Renal cortex interstitium (tissue), 15 donors: ENCODE measurements at places on chromosomes 7 and 10. TPM values are rescaled to one million over a fixed set of nuclear protein-coding genes. Genes with fewer than 3 reads are reported as not detected.

- DNase-seq = no peak
Observed at GRCh38 chr10:109306698-109307097, 616.6 kb downstream of the XPNPEP1 start.

- DNase-seq = no peak
Observed at GRCh38 chr10:103852189-103852711, 3.1 kb downstream of the SH3PXD2A start.

DNA sequence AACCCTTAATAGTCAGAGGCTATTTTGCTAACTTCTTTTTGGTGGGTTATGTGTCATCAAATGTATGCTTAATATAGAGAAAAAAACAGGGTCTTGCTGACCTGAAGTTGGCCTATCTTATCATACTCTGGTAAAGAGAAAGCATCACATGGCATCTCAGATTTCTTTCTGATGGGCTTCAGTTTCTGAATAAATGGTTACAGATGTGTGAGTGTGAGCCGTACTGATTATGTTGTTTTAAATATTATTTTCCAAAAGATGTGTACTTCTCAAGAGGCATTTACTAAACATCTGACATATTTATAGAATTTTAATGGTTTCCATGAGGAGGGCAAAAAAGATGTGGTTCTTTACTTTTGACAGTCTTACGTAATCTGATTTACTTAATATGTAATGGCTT, 28.4 kb downstream of the BBS9 start:
- DNase-seq = no peak

DNA sequence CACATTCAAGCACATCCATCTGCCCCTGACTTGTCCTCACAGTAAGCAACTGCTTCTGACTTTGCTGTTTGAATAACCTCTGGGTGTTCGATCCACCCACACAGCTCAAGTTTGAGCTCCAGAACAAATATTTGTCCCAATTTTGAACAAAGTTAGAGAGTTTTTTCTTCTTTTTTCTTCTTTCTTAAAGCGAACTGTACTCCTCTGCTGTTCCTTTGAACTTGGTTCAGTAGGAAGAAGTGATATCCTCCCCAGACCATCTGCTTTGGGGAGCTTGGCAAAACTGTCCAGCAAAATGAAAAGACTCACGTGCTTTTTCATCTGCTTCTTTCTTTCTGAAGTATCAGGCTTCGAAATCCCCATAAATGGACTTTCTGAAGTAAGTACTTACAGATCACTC, at the start of gene ITIH2:
Gene ITIH2, plus strand, starts transcription at position 177 of the 400 bp plus-strand sequence. Its CDS starts 119 bp downstream, at position 296.
- DNase-seq = no peak

FAM131B gene
- polyA plus RNA-seq = 2.7 TPM

DENND11 gene
- polyA plus RNA-seq = 25.4 TPM

DNA sequence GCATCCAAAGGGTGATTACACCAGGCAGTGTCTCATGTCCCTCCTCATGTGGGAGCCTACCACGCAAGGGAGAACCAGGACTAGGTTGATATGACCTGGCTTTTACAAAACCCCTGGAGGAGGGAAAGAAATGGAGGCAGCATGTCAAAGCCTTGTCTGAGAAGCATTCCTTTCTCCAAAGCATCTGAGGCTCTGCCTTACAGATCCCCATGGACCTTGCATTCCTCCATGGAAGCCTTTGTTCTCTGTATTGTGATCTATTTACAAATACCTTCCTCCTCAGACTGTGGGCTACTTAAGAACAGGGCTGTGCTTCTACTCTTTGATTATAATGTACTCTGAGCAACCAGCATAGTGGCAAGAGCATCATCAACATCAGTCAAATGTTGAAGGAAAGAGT, 197.0 kb downstream of the PLXNA4 start:
- DNase-seq = no peak

CADPS2 gene
- 54.7 TPM for polyA plus RNA-seq

PLAC9 gene
- polyA plus RNA-seq = 29.3 TPM

- no peak for DNase-seq
Observed at GRCh38 chr10:63883861-63884260, 362.7 kb downstream of the REEP3 start.

DNA sequence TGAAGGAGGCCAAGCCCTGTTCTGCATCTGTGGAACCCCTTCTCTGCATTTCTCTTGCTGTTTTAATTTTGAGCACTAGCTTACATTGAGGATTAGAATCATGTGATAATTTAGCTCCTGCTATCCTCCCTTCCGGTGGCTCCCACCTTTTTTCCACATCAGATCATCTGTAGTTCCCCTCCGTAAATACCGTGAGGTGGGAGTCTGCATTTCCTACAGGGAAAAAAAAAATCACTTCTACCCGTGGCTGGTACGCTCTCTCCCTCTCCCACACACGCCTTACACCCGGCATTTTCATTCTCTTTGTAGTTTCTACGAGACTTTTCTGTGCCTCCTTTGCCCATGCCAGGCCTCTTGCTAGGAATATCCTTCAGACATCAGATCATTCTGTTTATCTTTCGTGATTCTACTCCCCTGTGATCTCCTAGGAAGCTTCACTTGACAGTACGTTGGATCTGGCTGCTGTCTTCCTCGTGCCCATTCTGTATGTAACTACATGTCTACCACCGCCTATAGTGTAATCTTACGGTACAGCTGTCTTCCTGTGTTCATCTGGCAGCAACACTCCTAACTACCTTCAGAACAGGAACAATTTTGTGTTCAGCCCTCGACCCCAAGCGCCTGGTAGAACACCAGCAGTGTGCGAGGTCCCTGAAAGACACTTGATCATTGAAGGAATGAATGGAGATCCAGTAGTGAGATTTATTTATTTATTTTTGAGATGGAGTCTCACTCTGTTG, 41.7 kb upstream of the OCM start:
- peak; percentile 24 for DNase-seq

RGR gene
- not detected for polyA plus RNA-seq

DNA sequence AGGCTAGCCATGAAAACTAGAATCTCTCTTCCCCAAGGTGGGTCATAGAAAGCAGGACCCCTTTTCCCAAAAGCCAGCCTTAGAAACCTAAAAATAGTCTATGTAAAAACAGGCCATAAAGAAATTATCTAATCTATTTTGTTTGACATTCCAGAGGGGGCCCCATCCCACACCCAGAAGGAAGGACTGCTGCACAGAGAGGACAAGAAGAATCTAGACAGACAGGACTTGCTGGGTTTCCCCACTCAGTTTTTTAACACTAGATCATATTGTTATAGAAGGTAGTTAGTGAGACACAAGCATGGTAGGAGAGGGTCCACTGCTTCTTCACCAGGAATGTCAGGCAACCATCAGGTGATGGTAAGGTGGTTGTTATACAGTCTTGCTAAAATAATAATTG, 357.0 kb downstream of the LRRTM3 start:
- no peak for DNase-seq

- no peak for DNase-seq
Observed at GRCh38 chr7:75905785-75906604, 9.0 kb upstream of the POR start.

LRRN3 gene
- polyA plus RNA-seq = 3.8 TPM

TMEM236 gene
- 0.34 TPM for polyA plus RNA-seq

DNA sequence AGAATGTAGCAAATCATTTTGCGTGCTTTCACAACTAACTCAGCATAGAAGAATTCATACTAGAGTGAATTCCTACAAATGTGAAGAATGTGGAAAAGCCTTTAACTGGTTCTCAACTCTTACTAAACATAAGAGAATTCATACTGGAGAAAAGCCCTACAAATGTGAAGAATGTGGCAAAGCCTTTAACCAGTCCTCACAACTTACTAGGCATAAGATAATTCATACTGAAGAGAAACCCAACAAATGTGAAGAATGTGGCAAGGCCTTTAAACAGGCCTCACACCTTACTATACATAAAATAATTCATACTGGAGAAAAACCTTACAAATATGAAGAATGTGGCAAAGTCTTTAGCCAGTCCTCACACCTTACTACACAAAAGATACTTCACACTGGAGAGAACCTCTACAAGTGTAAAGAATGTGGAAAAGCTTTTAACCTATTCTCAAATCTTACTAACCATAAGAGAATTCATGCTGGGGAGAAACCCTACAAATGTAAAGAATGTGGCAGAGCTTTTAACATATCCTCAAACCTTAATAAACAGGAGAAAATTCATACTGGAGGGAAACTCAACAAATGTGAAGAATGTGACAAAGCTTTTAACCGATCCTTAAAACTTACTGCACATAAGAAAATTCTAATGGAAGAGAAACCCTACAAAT, 40.8 kb downstream of the ZNF107 start:
- DNase-seq = no peak

- peak; percentile 46 for DNase-seq
Observed at GRCh38 chr7:91089382-91089963, 174.8 kb upstream of the FZD1 start.

DNA sequence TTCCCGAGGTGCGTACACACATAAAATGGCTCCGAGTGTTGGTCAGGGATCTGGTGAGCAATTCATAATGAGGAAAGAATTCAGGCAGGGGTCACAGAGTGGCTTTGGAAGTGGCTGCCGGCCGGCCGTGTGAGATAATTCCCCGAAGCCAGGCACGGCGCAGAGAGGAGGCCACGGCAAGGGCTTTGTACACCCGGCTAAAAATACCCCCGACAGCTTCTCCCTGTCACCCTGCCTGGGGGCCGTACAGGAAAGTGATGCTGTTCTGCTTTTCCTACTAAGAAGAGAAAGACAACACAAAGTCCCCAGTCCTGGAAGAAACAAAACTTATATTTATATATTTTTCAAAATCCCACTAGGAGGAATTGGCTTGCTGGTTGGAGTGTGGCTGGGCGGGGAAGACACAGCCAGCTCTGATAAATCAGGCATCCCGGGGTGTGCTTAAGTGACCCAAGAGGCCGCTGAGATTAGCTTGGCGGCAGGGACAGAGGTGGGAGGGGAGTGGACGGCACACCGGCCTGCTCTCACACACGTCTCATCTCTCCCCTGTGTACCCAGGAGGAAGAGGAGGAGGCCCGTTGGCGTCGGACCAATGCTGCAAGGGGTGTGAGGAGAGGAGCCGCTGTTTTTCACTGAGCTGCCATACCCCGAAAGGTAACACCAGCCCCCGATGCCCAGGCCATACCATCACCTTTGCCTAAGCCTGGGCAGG, 70.5 kb downstream of the ZMIZ1 start:
- DNase-seq = no peak

GPR37 gene
- 2.0 TPM for polyA plus RNA-seq

ST8SIA6 gene
- 0.93 TPM for polyA plus RNA-seq

MOGAT3 gene
- polyA plus RNA-seq = 1.5 TPM

DNA sequence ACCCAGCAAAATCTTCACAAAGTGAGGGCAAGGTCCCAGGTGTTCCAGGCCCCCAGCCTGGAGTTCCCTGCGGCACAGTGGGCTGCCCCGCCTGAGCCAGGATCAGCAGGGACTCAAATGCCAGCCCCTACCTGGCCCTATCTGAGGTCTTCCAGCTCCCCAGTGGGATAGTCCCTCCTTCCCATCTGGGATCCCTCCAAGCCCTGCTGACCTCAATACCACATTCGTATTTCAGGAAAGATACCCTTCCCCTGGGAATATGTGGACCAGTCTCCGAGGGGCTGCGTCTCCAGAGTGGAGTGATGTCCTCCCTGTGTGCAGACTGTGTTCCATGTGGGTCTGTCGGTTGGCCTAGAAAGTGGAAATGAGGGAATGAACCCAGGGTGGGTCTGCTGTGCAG, 40.9 kb downstream of the ELFN1 start:
- DNase-seq = no peak

DNA sequence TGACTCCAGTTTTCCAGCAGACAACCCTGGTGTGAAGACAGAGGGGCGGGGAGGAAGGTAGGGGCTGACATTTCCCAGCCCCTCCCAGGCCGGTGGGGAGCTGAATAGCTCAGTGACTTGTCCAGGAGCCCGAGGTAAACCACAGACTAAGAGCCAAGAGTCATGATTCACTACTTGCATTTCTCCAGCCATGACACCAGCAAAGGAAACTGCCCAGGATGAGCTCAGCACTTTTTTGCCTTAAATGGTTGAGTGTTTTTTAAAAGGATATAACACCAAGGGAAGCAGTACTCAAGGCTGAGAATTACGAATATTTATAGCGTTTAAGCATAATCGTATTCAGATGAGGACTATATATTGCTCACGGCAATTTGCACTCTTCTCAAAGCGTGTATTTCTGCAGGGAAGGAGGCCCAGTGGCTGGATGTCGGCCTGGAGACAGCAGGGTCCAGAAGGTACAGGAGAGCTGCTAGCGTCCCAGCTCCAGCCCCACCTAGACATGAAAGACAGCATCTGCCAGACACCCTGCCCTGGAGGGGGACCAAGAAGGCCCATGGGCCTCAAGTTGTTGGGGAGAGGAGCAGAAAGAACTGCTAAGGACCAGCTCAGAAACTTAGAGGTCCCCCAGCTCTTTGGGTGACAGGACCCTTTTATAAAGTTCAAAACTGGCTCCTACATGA, 141.4 kb downstream of the GRID1 start:
- no peak for DNase-seq

EPO gene
- not detected for polyA plus RNA-seq

DNA sequence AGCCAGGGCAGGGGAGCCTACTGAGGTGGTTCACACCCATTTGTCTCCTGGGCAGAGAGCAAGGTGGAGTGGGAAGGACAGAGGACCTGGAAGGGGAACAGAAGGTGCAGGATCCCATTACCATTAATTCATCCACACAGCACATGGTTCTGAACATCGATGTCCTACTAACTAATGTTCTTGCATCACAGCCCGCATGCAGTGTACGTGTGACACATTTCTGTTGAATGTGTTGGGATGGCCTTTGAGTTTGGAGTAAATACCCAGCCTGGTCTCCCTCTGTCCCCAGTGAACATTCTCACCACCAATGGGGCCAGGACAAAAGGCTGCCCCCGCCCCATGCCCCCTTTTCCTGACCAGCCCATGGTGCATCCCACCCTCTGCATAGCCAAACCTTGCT, 46.3 kb downstream of the FAM241B start:
- DNase-seq = no peak

DNA sequence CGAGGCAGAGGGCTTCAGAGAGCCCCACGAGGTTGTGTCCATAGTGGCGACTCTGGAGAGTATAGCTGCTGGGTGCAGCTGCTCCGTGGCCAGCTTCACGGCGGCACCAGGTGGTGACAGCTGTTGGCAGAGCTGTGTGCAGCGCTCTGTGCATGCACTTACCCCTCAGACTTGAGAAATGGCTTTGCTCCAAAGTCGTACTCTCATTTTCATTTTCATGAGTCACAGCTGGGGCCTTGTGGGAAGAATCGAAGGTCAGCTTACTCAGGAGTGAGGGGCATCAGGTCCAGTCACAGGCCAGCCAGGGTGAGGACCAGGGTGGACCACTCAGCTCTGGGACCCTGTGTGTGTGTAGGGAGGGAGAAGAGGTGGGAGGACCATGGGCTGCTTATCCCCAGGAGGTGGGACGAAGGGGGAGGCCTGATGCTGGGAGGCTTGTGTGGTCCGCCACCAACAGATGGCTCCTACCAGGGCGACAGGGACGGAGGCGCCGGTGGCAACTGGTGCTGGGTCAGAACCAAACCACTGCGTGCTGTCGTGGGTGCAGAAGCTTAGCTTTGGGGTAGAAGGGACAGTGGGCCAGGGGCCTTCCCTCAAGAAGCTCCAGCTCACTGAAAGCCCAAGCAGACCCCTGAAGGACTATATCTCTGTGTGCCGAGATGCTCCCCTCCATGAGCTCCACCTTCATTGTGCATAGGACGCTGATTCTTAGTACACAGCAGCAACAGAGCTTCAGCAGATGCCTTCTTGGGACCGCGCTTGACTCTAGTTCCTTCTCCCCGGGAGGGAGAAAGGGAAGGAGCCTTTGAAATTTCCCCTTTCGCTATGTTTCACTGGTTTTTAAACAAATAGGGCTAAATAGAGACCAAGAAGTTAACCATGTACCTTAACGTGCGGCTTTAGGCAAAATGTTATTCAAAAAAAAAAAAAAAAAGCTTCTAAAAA, 225.0 kb downstream of the CELF2 start:
- no peak for DNase-seq

AZGP1 gene
- polyA plus RNA-seq = 61.6 TPM
